Activated T-helper 1 cell treated with anti-CD3 and anti-CD28 coated beads, Interleukin-2, amount 50 U/mL, for 16 hours (primary cell): ENCODE measurements at places on chromosomes 1 and 21.
A peak's percentile ranks its signal among the peaks of the same experiment; 100 is the strongest.

GRCh38 chr1:16249596-16250241 is 12.7 kb upstream of the CPLANE2 start:
- no peak for DNase-seq

DNA sequence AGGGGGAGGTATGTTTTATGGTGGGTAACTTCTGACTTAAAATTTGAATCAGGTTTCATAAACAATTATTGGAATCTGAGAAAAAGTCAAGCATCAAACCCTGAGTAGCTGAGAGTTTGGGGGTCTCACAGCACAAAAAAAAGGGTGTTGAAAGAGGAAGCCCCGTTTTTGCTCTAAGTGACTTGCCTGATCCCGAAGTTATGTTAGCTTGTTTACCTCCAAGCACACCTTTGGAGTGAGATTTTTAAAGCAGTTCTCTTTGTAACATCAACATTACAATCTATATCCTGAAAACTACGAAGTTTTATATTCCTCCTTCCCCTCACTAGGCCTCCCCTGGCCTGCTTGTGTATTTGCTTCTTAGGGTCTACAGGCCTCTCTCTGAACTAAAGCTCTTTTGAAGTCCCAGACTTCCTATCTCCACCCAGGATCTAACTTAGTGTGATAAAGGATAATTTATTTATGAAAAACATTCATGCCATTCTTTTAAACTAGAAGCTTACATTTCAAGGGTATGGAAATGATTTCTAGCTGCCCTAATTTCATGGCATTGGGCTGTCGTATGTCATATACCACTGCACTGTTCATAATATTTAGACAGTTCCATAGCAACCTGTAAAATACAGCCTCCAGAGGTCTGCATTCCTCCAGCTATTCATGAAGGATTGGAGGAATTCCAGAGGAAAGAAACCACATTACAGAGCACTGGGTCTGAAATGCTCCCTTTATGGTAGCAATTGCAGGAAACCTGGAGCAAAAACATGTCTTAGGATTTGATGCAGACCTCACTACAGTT is 36.1 kb upstream of the RGS1 start:
- DNase-seq = no peak

DNA sequence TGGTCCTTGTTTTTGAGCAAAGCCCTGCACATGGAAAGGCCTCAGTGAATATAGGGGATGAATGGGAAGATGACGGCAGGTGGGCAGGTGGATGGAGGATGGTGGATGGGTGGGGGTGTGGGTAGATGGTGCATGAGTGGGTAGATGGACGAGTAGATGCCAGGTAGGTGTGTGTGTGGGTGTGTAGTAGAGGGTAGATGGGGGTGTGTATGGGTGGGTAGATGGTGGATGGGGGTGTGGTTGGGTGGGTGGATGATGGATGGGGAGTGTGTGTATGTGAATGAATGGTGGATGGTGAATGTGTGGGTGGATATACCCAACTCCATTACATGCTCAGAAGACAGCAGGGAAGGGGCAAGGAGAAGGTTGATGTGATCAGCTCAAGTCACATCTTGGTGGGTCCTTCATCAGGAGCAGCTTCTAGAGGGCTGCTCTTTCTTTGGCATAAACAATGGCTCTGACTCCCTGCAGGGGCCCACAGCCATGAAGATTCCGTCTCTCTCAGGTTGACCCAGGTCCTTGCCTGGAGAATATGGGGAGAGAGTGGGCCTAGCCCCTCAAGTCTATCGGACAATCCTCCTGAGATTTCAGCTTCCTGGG is 34.2 kb downstream of the GRHL3 start:
- no peak for DNase-seq

DNA sequence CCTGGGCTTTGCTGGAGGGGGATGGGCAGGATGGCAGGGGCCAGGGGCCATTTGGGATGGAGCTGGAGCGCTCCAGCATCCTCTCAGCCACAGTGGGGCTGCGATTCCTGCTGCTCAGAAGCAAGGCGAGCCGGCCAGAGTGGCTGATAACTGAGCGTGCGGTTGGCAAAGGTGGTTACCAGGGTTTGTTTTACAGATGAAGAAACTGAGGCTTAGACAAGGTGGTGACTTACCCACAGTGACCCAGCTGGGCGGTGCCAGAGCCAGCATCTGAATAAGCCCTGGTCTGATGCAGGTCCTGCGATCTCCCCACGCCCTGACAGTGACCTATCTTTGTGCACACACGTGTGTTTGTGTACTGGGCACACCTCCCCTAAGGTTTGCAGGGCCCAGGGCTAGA is 5.9 kb upstream of the PRXL2B start:
- DNase-seq = no peak

GRCh38 chr1:160211046-160211790 is 6.0 kb downstream of the PEA15 start:
- no peak for DNase-seq

GRCh38 chr1:1124786-1125642 is 9.1 kb upstream of the C1orf159 start:
- DNase-seq = no peak

DNA sequence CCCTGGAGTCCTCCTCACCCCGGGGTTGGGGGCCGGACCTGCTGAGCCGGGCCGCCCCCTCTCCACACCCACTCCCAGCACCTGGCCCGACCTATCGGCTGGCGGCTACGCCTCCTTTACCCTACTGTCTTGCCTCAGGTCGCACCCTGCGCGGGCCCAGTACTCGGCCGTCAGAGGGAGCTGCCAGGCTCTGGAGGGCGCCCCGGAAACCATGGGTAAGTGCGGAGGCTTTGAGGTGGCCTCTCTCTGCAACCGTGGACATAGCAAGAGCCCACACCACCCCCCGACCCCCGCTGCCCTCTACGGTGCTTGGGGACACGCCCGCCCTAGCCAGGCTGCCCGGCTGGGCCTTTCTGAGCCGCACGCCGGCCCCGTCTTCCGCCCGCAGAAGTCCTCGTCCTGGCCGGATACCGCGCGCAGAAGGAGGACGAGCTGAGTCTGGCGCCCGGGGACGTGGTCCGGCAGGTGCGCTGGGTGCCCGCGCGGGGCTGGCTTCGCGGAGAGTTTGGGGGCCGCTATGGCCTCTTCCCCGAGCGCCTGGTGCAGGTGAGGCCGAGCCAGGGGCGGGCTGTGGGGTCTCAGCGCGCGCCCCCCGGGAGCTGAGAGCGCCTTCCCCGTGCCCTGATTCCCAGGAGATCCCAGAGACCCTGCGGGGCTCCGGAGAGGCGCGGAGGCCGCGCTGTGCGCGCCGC is at the start of gene SH3D21:
Gene SH3D21, plus strand, starts transcription at position 159 of the 692 bp plus-strand sequence. Its CDS starts 53 bp downstream, at position 212.
- DNase-seq = no peak

DNA sequence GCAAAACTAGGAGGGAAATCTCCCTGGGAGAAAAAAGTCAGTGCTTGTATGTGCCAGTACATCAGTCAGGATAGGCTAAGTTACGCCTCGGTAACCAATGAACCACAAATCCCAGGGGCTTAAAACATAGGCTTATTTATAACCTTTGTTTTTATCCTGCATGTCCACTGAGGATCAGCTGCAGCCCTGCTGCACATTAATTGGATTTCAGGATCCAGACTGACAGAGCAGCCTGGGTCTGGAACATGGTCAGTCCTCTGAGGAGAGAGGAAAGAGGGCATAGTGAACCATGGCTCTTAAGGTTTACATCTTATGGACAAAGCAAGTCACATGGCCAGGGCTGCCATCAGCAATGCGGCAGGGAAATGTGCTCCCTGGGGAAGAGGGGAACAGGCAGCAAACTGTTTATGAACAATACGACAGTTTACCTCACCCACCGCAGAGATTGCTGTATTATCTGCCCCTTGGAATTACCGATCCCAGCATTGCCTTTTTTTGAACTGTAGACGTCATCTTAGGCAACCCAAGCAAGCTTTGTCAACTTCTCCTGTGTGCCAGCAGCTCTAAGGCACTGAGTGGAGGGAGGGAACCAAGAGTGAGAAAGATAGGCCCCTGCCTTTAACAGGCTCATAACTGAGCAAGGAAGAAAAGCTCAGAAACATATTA is 9.1 kb upstream of the SPRR4 start:
- DNase-seq = no peak

DNA sequence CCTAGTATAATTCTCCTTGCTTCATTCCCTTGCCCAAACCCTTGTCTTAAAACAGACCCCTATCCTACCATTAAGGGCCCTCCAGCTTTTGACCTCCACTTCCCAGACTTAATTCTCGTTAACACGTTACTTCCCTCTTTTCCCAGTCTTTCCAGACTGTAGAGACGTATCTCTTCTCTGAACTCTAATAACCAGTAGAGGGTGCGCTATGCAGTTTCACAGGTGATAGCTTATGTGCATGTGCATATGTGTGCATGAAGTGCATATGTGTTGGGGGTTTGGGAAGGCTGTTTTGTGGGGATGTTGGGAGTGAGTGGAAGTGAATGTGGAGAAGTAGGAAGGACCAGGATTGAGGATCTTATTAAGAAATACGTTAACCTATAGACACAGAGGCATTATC is 78.1 kb upstream of the CCDC190 start:
- no peak for DNase-seq

DNA sequence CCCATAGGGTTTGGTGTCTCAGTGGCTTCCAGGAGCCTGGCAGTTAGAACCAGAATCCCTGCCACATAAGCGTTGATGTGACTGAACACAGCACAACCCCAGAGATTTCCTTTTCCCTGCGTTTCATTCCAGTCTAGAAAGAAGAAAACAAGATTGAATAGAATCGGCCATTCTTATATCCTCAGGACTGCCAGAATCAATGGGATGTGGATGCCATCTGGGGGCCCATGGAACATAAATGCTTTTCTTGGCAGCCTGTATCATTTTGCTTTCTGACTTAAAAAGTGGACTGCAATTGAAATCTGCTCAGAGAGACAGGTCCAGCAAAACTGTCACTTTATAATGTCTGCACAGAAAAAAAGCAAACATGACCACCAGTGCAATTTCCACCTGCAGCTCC is 80.3 kb downstream of the DISC1 start:
- no peak for DNase-seq

DNA sequence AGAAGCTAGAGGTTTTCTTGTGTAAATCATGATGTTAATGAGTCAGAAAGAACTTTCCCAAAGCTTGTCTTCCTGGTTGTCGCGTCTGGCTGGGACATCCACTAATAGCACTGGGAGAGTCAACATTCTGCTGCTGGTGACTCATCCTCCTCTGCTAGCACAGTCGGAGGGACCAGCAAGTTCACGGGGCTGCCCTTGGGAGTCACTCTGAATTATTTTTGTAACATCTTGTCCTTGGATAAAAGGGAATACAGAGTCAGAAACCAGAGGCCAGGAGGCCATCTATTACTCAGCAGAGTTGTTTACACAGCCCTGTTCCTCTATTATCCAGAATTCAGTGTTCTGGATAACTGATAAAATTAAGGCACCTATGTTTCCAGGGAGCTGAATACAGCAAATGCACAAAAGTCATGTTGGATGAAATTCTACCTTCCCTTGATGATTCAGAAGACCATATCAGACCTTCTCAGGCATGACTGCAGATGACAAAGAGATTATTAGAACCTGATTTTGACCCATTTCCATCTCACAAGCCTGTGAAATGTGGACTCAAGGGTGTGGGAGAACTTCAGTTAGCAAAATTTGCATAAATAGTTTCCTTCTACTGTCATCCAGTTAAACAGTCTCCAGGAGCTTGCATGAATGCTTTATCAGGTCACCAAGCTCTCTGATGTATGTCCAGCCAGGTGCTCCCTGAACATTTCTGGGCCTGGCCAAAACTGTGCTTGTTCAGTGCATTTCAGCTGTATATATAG is 68.1 kb downstream of the JAK1 start:
- peak; percentile 20 for DNase-seq

DNA sequence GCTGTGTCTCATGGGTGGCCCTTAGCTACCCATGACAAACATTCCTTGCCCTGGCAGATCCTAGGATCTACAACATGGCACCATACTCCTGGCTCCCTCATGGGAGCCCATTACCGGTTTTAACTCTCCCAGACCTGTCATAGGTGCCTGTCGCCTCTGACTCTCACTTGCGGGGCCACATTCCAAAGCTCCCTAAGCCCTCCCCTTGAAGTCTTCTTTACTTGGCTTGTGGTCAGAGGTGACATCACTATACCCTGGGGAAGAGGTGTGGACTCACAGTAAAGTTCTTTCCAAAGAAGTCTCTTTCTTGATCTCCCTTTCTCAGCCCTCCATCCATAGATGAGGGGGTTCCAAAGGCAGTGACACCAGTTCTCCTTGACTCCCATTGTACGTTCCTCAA is 5.4 kb upstream of the SLAMF9 start:
- no peak for DNase-seq

GRCh38 chr1:218588540-218589172 is 243.5 kb downstream of the TGFB2 start:
- DNase-seq = no peak

GRCh38 chr1:97186381-97186780 is 464.8 kb downstream of the PTBP2 start:
- DNase-seq = no peak

DNA sequence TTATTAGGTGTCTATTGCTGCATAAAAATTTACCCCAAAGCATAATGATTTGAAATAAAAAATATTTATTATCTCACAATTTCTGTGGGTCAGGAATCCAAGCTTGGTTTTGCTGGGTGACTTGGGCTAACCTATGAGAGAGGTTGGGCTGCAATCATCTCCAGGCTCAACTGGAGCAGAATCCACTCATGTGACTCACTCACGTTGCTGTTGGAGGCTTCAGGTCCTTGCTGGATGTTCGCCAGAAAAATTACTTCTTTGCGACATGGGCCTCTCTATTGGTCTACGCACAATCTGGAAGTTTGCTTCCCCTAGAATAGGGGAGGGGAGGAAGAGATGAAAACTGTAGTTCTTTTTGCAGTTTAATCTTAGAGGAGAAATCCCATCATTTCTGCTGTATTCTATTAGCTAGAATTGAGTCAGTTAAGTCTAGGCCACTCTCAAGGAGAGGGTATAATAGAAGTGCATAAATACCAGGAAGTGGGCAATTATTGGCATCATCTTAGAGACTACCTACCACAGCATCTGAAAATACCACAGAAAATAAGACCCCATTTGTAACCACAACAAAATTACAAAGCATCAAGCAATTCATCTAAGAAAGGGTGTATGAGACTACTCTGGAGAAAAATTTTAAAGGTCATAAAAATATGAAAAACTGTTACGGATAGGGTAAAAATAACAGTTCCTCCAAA is 5.7 kb upstream of the FASLG start:
- no peak for DNase-seq

- no peak for DNase-seq
Measured at GRCh38 chr1:231318568-231318967, 19.1 kb downstream of the EXOC8 start.

- no peak for DNase-seq
Measured at GRCh38 chr1:21628798-21629393, 40.3 kb downstream of the RAP1GAP start.

DNA sequence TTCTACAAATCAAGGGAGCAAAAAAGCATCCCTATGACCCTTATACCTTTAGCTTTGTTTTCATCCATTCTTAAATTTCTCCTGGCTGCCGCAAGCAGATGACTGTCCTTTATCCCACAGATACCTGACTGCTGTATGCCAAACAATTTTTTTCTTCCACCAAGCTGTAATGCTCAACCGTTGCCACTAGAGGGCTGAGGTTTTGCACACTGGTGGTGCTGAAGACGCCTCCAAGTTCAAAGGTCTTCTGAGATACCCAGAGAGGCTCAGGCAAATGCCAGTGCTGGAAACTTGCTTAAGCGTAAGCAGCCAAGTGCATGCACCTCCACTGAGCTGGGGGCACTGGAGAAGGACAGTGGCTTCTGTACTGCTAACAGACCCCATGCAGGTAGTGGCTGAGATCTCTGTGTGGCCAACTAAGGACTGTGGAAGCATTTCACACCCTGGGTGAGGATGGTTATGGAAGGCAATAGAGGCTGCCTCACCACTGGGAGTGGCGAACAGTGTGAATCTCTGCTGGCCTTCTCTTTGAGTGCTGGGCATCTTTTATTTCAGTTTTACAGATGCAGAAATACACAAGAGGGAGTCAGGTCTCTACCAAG is 28.5 kb downstream of the CNIH3 start:
- peak; percentile 32 for DNase-seq
